ENCODE measurements at places on chromosomes 12 and 14. TPM values are rescaled to one million over a fixed set of nuclear protein-coding genes. Genes with fewer than 3 reads are reported as not detected.

CMA1 gene
- not detected for total RNA-seq

TOGARAM1 gene
- 13.1 TPM for total RNA-seq

RD3L gene
- total RNA-seq = not detected

TBX3 gene
- 22.0 TPM for total RNA-seq

KLRC2 gene
- not detected for total RNA-seq

YEATS4 gene
- 8.8 TPM for total RNA-seq

PZP gene
- total RNA-seq = not detected

C14orf180 gene
- not detected for total RNA-seq

DTX1 gene
- not detected for total RNA-seq

DHRS4 gene
- total RNA-seq = 49.8 TPM

DHRS2 gene
- 0.28 TPM for total RNA-seq

ST8SIA1 gene
- total RNA-seq = 0.65 TPM

A2M gene
- total RNA-seq = 12.1 TPM

GARIN6 gene
- not detected for total RNA-seq

TAS2R20 gene
- total RNA-seq = 2.2 TPM

SLC22A17 gene
- total RNA-seq = 19.5 TPM

KCNK10 gene
- not detected for total RNA-seq

INHBE gene
- total RNA-seq = 12.7 TPM

ACSM4 gene
- not detected for total RNA-seq

HOXC10 gene
- 0.43 TPM for total RNA-seq

ADIPOR2 gene
- total RNA-seq = 25.6 TPM

TMPRSS12 gene
- not detected for total RNA-seq

FBRSL1 gene
- total RNA-seq = 1.0 TPM

TEX22 gene
- 0.37 TPM for total RNA-seq

TAS2R19 gene
- 4.0 TPM for total RNA-seq

KRT8 gene
- total RNA-seq = 13.4 TPM

E2F7 gene
- total RNA-seq = 3.9 TPM

WNT5B gene
- 14.7 TPM for total RNA-seq

CDH24 gene
- total RNA-seq = 6.2 TPM

STX2 gene
- total RNA-seq = 31.7 TPM

TAS2R46 gene
- total RNA-seq = 1.8 TPM

OR6C3 gene
- total RNA-seq = not detected

IL26 gene
- total RNA-seq = not detected

CCND2 gene
- 44.0 TPM for total RNA-seq

CELA1 gene
- total RNA-seq = not detected

KLRC1 gene
- total RNA-seq = not detected

RNASE4 gene
- 29.1 TPM for total RNA-seq

KRT74 gene
- total RNA-seq = not detected

PLEKHG7 gene
- total RNA-seq = not detected

KRT5 gene
- total RNA-seq = 1.3 TPM

IGFBP6 gene
- total RNA-seq = 666 TPM

HOTAIR gene
- 0.09 TPM for total RNA-seq

KCNA5 gene
- total RNA-seq = not detected

ALDH6A1 gene
- 57.3 TPM for total RNA-seq
